ENCODE measurements at places on chromosomes 11 and 22.
A peak's percentile ranks its signal among the peaks of the same experiment; 100 is the strongest.

GRCh38 chr22:27614650-27615007 lies 186.9 kb downstream of the MN1 start:
- no peak for DNase-seq

DNA sequence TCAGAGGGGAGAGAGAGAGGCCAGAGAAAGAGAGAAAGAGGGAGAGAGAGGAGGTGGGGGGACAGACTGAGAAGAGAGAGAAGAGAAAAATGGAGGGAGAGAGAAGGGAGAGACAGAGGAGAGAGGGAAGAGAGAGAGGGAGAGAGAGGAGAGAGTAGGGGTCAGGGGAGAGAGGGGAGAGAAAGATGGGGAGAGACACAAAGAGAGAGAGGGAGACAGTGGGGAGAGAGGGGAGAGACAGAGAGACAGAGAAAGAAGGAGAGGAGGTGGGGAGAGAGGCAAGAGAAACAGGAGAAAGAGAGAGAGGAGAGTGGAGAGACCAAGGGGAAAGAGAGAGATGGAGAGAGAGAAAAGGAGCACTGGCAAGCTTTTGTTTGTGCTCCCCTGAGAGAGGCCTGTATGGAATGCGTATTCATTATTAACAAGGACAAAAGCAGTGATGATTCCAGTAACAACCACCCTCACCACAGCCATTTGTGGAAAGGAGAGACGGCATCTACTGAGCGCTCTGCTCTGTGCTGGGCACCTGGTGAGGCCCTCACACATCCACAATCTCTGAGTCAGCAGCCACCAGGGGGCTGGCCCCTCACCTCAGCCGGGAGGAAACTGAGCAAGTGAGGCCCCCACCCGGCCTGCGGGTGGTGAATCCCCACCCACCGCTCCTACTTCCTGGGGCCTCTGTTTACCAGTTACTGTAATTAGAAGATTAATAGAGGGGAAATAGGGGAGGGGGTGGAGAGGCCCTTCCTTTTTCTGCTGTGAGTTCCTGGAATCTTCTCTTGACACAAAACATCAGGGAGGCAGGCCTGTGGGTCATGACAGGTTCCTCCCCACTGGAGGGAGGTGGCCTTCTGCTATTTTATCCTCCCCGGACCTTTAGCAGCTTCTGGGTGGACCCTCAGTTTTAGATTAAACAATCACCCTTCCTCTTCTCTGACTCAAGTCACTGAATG lies 14.6 kb upstream of the MIAT start:
- no peak for DNase-seq

DNA sequence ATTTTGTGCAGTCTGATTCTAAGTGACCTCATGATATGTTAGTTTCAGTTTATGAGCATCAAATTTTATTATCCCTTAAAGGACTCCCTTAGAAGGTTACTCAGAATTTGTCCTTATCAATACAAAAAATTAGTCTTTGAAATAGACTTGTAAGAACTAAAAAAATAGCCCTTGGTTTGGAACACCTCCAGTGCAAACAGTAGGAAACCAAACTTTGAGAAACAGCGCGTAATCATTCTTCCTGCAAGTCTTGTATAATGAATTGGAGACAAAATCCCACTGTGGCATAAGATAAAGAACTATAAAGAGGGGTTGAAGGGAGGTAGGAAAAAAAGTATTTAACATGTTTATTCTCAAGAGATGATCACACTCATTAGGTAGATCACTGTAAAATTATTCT lies 10.8 kb upstream of the MSANTD4 start:
- DNase-seq: no peak

- DNase-seq: no peak
These were observed 269.0 kb downstream of the ST3GAL4 start for GRCh38 chr11:126624506-126624905.

DNA sequence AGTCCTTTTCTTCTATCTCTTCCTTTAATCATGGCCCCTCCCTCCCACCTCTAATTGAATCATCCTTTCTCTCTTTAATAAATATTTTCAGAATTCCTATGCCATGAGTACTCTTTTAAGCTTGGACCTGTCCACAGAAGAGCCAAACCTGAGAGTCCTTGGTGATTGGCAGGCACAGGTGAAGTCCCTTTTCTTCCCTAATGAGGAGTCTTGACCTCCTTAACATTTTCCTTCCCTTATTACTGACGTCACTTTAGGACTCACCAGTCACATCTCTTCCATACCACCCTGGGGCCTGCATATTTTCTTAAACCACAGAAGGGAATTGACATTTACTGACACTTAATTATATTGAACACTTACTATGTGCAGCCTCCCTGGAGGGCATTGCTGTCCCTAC lies 41.0 kb upstream of the RASSF10 start:
- no peak for DNase-seq

- DNase-seq: no peak
These were observed 70.0 kb upstream of the NTM start for GRCh38 chr11:131300439-131300717.

- DNase-seq: no peak
These were observed 717.9 kb downstream of the OPCML start for GRCh38 chr11:132814410-132814809.

DNA sequence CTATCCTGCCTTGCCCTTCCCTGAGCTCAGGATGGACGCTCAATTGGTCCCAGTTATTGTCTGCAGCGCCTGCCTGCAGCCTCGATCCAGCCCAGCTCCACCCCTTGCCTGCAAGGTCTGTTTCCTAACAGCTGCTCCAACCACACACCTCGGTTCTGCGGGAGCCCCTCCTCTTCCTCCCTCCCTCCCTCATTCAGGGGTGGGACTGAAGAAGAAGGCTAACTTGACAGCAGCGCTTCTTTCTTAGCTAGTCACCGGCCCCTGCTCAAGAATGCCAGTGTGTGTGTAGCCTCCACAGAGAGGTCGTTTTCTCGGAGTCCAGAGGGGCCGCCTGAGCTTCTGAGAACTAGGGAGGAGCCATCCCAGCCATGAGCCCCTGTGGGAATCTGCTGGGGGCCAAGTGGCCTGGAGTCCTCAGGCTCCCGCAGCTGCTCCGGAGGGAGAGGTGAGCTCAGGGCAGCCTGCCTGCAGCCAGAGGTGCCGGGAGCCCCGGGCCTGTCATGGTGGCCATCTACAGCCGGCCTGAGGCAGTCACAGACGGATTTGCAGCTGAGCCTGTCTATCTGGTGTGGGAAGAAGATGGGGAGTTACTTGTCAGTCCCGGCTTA lies 36.1 kb downstream of the LIMK2 start:
- DNase-seq: peak; percentile 96

- DNase-seq: no peak
These were observed 59.3 kb downstream of the DGCR2 start for GRCh38 chr22:19062943-19063308.

DNA sequence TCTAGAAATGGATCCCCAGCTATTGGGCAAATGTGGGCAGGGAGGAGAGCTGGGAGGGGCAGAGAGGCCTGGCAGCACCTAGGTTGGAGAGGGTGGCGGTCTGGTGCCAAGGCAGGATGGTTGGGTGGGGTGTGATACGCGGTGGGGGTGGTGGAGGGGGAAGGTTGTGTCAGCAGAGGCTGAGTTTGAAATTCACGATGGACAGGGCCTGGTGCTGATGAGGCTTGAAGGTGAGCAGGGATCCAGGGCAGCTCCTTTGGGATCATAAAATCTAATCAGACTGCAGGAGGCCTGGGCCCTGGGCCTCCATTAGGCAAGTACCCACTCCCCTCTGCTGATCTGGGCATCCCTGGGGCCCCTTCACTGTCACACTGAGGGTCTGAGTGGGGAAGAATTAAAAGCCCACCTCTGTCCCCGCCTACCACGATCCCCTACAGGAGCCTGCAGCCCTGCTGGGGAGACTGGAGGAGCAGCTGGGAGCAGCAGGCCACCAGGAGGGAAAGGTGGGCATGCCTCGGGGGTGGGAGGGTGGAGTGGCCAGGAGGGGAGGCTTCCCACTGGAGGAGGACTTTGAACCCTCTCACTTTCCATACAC lies 24.0 kb downstream of the IGLL1 start:
- no peak for DNase-seq

GRCh38 chr11:78323363-78323762 lies 94.3 kb downstream of the GAB2 start:
- DNase-seq: no peak

DNA sequence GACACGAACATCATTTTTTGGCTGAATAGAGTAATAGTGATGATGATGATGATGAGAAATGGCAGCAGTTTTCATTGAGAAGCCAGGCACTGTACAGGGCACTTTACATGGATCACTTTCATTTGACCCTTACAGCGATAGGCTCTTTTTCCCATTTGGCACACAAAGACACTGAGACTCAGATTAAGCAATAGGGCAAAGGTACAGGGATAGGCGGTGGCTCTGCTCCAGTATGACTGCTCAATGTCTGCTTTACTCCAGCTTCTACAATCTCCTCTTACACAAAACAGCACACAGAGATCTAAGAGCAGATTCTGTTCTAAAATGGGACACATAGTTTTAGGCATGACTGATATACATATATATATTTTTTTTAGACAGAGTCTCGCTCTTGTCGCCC lies 40.6 kb downstream of the MPPED2 start:
- DNase-seq: no peak

DNA sequence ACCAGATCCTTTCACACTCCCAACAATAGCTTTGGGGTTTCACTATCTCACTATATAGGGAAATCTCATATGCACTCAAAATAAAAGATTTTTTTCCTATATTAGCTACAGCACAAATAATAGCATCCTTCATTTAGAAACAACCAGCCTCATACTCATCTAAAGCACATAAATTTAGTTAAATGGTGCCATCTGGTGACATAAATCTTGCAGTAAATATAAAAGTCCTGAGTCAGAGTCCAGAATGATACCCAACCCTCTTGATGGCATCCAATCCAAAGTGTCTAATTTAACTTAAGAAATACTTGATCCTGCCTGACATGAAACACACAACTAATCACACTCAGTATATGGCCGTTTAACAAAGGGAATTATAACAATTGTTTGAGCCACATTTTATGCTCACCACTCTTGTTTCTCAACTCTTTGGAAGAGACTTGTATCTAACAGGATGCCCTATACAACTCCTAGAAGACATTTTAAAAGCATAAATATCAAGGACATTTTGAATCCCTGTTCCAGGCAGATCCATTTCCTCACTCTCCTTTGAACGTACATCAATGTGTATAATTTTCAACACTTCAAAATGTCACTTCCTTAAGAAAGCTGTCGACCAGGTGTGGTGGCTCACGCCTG lies 36.2 kb downstream of the DLG2 start:
- no peak for DNase-seq

- no peak for DNase-seq
These were observed at the start of gene PTPN5 for GRCh38 chr11:18791207-18791968. TSS of gene PTPN5 (minus strand) at chr11:18791798. CDS start at chr11:18771958, 19,840 bp downstream.

- DNase-seq: no peak
These were observed 144.1 kb downstream of the MIAT start for GRCh38 chr22:26801449-26801848.

GRCh38 chr11:69918938-69919650 lies 99.9 kb upstream of the FGF3 start:
- peak; percentile 58 for DNase-seq

DNA sequence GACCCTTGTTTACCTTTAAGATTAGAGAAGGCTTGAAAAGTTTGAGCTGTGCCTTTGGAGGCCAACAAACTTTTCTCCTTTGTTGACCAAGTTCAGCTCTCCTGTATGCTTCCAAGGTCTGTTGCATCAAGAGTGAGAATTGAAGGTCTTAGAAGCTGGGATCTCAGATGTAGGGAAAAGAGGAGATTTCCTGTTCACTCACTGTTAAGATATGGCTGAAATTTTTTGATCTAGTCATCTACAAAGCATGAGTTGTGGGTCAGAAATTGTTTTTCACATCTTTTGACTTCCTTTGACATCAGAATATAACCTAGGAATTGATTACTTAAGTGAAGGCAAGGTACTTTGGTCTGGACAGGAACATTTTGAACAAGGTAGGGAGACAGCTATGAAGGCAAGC lies 12.1 kb downstream of the OR51B4 start:
- DNase-seq: no peak

DNA sequence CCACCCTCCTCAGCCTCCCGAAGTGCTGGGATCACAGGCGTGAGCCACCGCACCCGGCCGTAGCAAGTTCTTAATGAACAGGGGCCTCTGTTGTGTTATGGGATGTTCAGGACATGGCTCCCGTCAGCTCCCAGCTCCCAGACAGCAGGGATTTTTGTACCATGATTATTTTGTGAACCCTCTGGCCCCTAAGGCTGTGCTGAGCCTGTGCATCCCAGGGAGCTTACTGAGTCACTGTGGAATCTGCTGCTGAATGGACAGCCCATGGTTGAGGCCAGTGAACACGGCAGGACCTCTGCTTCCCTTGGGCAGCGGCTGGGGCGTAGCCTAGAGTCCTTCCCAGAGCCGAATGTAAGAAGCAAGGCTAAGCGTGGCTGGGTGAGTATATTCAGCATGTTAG lies 245.2 kb downstream of the NTM start:
- DNase-seq: no peak

GRCh38 chr11:134893810-134894685 lies 482.0 kb upstream of the B3GAT1 start:
- DNase-seq: no peak

GRCh38 chr22:49413551-49413950 lies 414.1 kb downstream of the BRD1 start:
- no peak for DNase-seq

- no peak for DNase-seq
These were observed 1.6 kb downstream of the MCAM start for GRCh38 chr11:119315131-119316015.

- no peak for DNase-seq
These were observed 170.9 kb downstream of the MIAT start for GRCh38 chr22:26828311-26828710.

All from prostate gland (tissue), 2 donors.